Keratinocyte (primary cell): ENCODE measurements at places on chromosomes 3 and 15. TPM values are rescaled to one million over a fixed set of nuclear protein-coding genes. Genes with fewer than 3 reads are reported as not detected.

The CLRN1 gene
- polyA plus RNA-seq, result not detected in 3 replicates

DNA sequence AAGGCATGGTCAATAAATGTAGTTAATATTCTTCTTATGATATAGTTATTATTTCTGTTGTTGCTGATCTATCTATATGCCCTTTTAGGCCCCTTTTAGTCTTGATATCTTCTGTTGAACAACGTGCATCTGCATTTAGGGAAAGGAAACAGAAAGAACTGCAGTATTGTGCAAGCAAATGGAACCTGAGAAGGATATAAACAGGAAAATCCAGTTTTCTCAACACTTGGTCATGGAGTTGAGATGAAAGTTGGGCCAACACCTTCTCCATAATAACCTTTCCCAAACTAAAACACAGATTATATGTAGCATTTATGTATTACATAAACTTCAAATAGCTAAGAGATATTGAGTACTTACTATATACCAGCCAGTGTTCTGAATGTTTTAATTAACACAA, 179.7 kb downstream of the ADAMTS9 start:
- H3K27ac ChIP-seq, result no peak overlapping the region
- H3K4me1 ChIP-seq, result no peaks in the 10 kb centered on the region
- H3K4me3 ChIP-seq, result no peak overlapping the region
- no peak for DNase-seq
- H3K36me3 ChIP-seq, result no peaks in the 10 kb centered on the region

GRCh38 chr3:188153437-188154013, 432 bp upstream of the LPP start:
- peak overlapping the region; percentile 84 for H3K4me3 ChIP-seq
- DNase-seq, result no peak
- peak overlapping the region; percentile 93 for H3K27ac ChIP-seq
- no peaks in the 10 kb centered on the region for H3K36me3 ChIP-seq
- H3K4me1 ChIP-seq, result peaks cover 25% of the 10 kb centered on the region
- H3K27me3 ChIP-seq, result no peaks in the 10 kb centered on the region

- no peak overlapping the region for H3K27ac ChIP-seq
- no peaks in the 10 kb centered on the region for H3K36me3 ChIP-seq
- H3K4me1 ChIP-seq, result peaks cover 11% of the 10 kb centered on the region
- H3K4me3 ChIP-seq, result no peak overlapping the region
- no peak for DNase-seq
These were observed 40.8 kb downstream of the DPH6 start for GRCh38 chr15:35505141-35505540.

- no peaks in the 10 kb centered on the region for H3K36me3 ChIP-seq
- no peaks in the 10 kb centered on the region for H3K27me3 ChIP-seq
- no peak overlapping the region for H3K27ac ChIP-seq
- no peaks in the 10 kb centered on the region for H3K4me1 ChIP-seq
- no peak for DNase-seq
These were observed 51.9 kb downstream of the BBX start for GRCh38 chr3:107574650-107575049.
